ENCODE measurements at places on chromosomes 16 and 17.
A peak's percentile ranks its signal among the peaks of the same experiment; 100 is the strongest.

DNA sequence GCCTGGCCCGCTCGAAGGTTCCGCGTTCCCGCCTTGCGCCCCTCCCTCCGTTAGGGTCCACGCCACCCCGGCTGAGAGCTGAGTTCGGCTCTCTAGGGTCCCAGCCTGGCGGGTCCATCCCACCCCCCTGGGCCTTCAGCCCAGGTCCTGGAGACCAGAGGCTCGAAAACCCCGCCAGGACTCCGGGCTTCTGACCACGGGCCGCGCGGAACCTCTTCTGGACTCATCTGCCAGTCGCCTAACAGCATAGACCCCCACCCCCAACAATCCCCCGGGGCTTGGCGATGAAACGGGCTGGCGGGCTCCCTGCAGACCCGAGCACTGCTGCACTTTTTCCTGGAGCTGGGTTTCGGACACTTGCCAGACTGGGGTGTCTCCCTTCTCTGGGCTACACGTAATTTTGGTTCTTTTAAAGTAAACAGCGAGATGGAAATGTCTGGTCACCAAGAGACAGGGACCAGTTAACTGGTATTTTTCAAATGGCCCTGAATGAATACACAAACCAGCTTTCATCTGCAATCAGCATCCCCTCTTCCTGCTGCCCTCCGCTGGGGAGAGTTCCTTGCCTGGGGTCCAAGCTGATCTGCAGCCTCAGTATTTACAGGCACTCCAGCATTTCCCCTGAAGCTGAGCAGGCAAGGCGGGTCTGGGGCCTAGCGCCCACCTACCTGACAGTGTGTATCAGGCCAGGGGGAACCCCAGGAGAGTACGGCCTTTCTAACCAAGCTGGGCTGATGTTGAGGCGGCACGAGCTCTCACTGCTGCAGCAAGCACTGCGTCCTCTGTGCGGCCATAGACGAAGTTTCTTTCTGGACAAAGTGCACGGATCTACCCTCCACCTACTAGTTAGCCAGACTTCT, 639 bp upstream of the TRIM65 start:
- DNase-seq = no peak

- no peak for DNase-seq
Measured at GRCh38 chr16:85624646-85625045, 11.5 kb downstream of the GSE1 start.

DNA sequence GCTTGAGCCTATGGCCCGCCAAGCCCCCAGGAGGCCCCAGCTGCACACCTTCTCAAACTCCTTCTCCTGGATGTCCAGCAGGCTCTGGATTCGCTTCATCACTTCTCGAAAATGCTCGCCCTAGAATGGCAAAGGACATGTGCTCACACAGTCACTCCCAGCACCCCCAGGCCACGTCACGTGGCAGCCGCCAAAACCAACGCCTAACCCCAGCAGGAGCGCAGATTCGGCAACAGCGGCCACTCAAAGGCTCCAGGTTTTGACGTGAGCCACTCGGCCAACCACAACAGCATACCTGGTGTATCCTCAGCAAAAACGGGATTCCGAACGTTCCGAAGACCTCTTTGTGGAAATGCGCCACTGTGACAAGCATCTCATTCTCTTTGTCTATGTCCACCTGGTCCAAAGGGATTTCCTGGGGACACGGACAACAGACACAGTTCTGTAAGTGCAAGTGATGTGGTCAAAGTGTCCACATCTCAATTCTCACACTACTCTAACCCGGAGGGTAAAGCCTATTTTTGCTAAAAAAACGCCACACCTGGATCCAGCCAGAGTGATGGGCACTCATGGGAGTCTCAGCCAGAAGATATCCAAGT, 12.7 kb downstream of the LITAFD start:
- no peak for DNase-seq

GRCh38 chr17:64120159-64120810, 9.7 kb downstream of the ERN1 start:
- DNase-seq = no peak

GRCh38 chr17:66429680-66430079, 127.3 kb downstream of the PRKCA start:
- no peak for DNase-seq

DNA sequence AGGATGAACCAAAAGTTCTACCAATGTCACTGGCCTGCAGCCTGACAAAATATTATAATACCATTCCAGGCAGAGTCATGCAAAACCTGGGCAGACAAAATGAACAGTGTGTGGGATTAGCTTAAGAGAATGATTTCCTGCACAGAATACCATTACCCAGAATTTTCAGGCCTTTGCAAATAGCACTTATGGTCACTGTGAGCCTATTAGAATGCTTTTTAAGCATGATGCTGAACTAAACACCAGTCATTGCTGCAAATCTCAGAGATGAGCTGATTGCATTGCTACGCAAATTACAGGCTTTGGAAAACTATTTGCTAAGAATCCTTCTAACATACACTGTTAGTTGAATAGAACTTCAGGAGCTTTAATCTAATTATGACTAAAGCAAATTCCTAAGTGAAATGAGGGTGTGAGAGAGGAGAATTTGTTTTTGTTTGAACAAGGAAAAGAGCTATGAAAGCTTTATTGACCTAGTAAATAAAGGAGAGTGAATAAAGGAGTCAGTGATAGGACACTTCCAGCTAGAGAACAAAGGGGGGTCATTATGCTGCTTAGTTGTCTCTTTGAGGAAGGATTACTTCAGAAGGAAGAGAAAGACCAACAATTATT, 398.8 kb downstream of the HS3ST3B1 start:
- no peak for DNase-seq

GRCh38 chr16:58343562-58343961, 48.7 kb upstream of the GINS3 start:
- DNase-seq = no peak

DNA sequence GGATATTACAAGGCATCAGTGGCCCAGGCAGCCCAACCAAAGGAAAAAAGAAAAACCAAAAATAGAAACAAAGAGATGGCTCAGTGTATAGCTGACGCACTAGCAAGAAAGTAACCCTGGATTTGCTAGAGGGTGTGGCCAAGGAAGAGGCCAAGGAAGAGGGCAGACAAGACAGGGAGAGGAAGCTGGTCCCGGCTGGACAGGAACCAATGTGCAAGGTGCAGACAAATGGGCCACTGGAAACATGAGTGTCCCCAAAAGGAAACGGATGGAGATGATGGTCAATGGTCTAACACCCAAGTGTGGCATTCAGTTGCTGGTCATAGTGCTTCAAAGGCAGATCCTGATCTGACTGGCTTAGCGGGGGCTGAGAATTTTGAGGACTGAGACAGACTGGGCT, 10.7 kb downstream of the POLR3K start:
- DNase-seq = no peak

- no peak for DNase-seq
Measured at GRCh38 chr16:30983289-30983889, 1.6 kb upstream of the HSD3B7 start.

DNA sequence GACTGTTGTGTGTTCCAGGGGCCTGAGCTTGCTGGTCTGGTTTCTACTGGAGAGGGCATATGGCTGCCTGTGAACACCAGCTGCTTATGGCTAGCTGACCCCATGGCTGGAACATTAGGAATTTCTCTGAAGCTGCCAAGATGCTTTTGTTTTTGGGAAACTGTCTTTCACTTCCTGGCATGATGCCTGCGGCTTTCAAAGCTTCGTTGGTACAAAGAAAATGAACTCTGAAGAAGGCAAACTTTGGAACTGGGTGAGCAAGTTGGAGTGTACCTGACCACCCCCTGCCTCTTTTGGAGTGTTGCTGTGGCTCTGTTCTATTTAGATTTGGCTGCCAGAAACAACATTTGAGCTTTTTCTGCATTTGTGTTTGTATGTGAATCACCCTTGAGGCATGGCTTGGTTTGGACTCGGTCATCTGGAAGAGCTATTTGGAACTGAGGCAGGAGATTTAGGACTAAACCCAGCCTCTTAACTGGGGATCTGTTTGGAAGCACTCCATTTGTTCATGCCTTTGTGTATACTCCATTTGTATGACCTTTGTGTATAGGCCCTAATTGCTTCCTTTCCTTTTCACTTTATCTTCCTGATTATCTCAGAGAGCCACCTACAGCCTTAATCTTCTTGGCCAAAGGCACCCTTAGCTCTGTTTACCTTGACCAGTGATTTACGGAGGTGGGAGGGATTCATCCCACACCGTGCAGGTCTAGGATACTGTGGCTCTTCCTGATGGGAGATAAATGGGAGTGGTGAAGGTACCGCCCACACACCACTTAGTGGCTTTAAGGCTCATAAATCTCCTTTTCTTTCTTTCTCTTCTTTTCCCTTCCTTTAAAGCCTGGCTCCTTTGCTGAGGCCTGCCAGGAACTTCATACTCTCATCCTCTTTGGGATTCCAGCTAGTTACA, 7.3 kb upstream of the CPHXL start:
- no peak for DNase-seq

GRCh38 chr17:41865596-41865893, 322 bp upstream of the KLHL11 start:
- DNase-seq = no peak

- no peak for DNase-seq
Measured at GRCh38 chr16:71627731-71628181, 1.8 kb downstream of the MARVELD3 start.

DNA sequence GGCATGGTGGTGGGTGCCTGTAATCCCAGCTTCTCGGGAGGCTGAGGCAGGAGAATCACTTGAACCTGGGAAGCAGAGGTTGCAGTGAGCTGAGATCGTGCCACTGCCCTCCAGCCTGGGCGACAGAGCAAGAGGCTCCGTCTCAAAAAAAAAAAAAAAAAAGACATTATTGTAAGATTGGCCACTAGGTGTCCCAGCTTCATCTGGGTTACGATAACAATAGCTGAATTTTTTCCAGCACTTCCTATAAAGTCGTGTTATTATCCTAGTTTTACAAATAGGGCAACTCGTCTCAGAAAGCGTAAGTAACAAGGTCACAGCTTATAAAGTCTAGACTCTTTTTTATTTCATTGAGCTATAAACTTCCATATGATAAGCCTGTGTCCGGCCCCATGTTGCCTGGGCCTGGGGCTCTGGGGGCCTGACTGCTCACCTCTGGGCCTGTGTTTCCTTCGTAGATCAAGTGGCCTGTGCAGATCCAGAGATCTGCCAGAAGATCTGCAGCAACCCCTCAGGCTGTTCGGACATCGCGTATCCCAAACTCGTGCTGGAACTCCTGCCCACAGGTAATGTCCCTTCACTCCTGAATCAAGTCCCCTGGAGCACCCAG, 60.5 kb downstream of the SLC5A11 start:
- peak; percentile 25 for DNase-seq

DNA sequence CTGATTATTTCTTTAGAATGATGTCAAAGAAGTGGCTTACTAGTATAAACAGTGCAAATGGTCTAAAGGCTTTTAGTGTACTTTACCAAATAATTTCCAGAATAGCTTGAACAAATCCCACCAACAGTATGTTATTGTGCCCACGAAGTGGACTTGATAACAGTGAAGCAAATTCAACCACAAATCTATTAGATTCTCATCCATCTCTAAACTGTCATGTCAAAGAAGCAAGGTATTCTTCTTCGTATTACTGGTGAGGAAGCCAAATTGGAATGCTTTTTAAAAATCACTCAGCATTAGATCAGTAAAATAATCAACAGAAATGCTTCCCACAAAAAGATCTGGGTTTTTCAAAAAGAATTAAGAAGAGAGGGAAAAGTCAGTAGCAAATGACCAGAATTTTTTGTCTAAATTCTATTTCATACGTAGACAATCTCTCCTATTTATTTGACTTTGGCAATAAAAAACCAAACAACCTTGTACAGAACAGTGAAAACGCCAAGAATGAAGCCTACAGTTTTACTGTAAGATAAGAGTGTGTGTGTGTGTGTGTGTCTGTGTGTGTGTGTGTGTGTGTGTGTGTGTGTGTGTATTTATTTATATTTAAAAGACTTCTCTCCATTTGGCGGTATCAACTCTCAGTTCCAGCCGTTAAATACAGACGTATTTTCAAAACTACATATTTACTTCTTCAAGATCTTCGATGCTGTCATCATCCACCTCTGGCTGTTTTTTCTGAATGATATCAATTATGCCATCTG, 114.6 kb downstream of the CYB561 start:
- DNase-seq = no peak

DNA sequence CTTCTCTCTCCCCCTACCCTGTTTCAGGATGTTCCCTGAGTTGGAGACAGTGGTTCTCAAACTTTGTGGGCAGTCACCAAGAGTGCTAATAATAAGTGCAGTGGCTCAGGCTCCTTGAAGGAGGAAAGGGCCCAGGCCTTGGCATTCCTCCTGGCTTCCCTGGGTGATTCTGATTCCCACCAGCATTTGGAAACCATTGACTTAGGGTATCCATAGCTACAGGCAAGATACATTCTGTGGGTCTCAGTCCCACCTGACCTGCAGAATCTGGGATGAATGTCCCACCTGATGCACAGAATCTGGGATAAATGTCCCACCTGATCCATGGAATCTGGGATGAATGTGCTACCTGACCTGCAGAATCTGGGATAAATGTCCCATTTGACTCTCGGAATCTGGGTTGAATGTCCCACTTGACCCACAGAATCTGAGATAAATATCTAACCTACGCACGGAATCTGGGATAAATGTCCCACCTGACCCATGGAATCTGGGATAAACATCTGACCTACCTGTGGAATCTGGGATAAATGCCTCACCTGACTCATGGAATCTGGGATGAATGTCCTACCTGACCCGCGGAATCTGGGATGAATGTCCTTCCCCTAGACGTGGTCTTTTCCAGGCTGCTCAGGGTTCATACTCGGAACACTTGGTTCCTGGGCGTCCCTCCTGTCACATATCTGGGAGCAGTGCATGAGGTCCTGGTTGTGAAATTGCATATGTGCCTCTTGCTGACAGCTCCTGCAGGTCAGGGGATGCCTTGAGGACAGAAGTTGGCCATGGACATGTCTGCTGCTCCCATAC, 136.7 kb upstream of the HS3ST2 start:
- no peak for DNase-seq

DNA sequence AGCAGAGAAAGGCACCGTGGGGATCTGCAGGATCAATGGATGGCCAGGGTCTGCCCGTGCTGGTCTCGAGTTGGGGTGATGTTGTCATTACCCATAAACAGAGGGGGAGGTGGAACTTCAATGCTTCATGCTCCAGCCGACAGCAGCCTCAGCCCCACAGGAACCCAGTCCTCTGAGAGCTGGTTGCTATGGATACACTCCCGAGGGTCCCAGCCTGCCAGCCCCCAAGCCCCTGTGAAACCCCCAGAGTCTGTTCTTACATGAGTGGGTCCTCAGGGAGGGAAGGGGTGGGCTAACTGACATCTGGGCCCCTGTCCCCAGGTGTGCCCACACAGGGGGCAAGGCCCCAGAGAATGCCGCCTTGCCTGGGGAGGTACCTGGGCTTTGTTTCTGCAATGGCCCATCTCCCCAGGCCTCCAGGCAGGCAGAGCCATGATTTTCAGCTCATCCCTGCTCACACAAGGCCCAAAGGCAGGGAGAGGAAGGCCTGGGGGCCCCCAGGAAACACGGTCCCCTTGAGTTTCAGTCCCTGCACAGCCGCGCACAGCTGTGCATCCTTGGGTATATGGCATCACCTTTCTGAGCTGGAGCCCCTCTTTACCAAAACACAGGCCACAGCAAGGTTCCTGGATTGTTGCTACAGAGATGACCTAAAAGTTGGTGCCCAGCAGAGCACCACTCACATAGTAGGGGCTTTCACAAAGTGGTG, 223.7 kb downstream of the ZNF423 start:
- DNase-seq = no peak

All from RWPE1 (cell line).